Activated naive CD8-positive, alpha-beta T cell treated with anti-CD3 and anti-CD28 coated beads for 36 hours (primary cell): ENCODE measurements at places on chromosomes 2 and 18. TPM values are rescaled to one million over a fixed set of nuclear protein-coding genes. Genes with fewer than 3 reads are reported as not detected.

The CYP26B1 gene
- not detected for total RNA-seq

DNA sequence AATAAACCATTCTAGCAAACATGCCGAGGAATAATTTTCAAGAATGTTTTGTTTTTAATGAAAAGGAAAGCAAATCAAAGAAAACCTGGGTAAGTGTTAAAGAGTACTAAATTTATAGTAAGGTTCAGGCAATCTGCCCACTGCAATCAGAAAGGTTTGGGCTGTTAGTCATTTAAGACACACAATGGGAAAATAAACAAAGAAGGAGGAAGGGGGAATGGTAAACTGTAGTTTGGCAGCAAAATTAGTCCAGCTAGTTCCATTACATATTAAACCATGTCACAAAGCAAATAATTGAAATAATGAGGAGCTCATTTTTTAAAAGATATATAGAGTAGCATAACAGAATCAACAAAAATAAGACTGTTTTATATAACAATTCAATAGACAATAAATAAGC, 87.5 kb upstream of the COPS8 start:
- no peak overlapping the region for H3K27ac ChIP-seq
- no peak for DNase-seq
- no peak overlapping the region for H3K4me3 ChIP-seq
- peaks cover 3% of the 10 kb centered on the region for H3K27me3 ChIP-seq
- H3K36me3 ChIP-seq, result no peaks in the 10 kb centered on the region
- no peaks in the 10 kb centered on the region for H3K4me1 ChIP-seq

GRCh38 chr2:40321016-40321623, 130.8 kb downstream of the SLC8A1 start:
- no peak overlapping the region for H3K4me3 ChIP-seq
- DNase-seq, result no peak
- H3K36me3 ChIP-seq, result no peaks in the 10 kb centered on the region
- no peaks in the 10 kb centered on the region for H3K27me3 ChIP-seq

DNA sequence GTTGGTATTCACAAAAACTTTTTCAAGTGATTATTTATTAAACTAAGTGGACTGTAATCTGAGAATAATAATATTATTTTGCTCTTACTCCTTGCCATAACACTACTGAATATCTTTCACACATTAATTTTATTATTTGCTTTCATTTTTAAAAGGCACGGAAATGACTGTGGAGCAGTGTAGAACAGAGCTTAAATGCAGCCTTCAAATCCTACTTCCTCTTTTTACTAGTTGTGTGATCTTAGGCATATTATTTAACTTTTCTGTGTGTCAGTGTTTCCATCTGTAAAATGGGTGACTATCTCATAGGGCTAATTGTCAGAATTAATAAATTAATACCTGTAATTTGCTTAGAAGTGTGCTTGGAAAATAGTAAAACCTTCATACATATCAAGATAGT, 55.5 kb upstream of the SLC8A1 start:
- H3K27ac ChIP-seq, result no peak overlapping the region
- H3K27me3 ChIP-seq, result peaks cover 8% of the 10 kb centered on the region
- no peaks in the 10 kb centered on the region for H3K4me1 ChIP-seq
- no peak overlapping the region for H3K4me3 ChIP-seq
- DNase-seq, result no peak

DNA sequence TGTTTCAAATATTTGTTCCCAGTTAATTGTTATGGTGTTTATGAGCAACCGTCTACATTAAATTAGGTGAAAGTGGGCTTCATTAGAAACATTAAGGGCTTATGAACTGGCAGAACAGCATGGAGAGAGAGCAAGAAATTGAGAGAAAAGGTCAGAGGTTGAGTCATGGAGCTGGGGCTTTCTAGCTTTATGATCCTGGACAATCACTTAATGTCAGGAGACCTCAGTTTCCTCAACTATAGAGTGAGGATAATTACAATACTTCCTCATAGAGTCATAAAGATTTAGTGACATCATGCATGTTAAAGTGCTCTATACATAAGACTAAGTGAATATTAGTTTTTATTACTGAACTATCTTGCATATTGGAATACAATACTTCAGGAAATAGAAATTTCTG, 83.9 kb downstream of the PLCL1 start:
- no peaks in the 10 kb centered on the region for H3K27me3 ChIP-seq
- no peak for DNase-seq
- H3K36me3 ChIP-seq, result peaks cover 1% of the 10 kb centered on the region
- H3K4me1 ChIP-seq, result peaks cover 30% of the 10 kb centered on the region
- peak overlapping the region; percentile 39 for H3K27ac ChIP-seq

GRCh38 chr2:3703236-3703756, at the start of gene DCDC2C:
Gene DCDC2C, plus strand, starts transcription at chr2:3703575. Its CDS starts 177 bp downstream, at chr2:3703752.
- no peak for DNase-seq
- no peaks in the 10 kb centered on the region for H3K36me3 ChIP-seq
- peaks cover 55% of the 10 kb centered on the region for H3K27me3 ChIP-seq
- no peaks in the 10 kb centered on the region for H3K4me1 ChIP-seq
- no peak within 1 kb of the TSS for H3K4me3 ChIP-seq

- H3K27ac ChIP-seq, result no peak within 1 kb of the TSS
- H3K27me3 ChIP-seq, result peaks cover 22% of the 10 kb centered on the region
- DNase-seq, result no peak
- no peak within 1 kb of the TSS for H3K4me3 ChIP-seq
Observed at GRCh38 chr2:133568172-133568571, at the start of gene NCKAP5. Gene NCKAP5, minus strand, starts transcription at chr2:133568463. Its CDS starts 50,937 bp downstream, at chr2:133517526.

GRCh38 chr2:41785251-41786022, 262.4 kb upstream of the PKDCC start:
- no peak for DNase-seq
- no peaks in the 10 kb centered on the region for H3K36me3 ChIP-seq
- H3K27me3 ChIP-seq, result peaks cover 4% of the 10 kb centered on the region
- no peaks in the 10 kb centered on the region for H3K4me1 ChIP-seq
- H3K4me3 ChIP-seq, result no peak overlapping the region
- H3K27ac ChIP-seq, result no peak overlapping the region

The RFTN2 gene
- not detected for total RNA-seq

DNA sequence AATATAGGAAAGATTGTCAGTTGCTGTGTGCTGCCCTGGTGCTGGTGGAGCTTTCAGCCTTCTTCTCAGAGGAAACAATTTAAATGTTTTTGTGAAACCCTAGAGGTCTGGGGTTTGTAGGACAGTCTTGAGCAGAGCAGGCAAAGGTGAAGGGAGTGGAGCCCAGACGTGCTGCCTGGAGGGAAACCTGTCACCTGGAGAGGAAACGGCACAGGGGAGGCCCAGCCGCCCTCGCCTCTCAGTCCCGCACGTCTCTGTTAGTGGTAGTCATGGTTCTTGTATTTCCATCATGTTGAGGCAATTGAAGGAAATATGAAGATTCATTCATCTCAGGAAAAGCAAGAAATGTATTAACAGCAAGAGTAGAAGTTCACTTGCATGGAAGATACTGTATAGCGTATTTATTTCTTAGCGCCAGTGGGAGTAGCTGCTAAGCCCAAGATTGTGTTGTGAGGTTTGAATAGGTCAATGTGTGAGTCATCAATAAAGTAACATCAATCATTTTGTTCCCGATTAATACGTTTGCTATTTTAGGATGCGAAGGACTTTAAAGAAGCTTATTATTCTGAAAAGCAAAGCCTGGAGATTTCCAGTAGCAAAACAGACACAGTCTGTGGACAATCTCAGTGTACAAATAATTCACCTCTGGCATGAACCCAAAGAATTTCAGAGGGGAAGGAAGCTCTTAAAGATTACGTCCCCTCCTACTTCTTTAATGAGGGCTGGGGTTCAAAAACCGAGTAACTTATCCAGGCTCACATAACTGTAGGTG, 70.4 kb downstream of the LRRFIP1 start:
- peak; percentile 59 for DNase-seq
- peaks cover 20% of the 10 kb centered on the region for H3K36me3 ChIP-seq
- peak overlapping the region; percentile 97 for H3K4me3 ChIP-seq
- peaks cover 89% of the 10 kb centered on the region for H3K4me1 ChIP-seq
- peak overlapping the region; percentile 97 for H3K27ac ChIP-seq
- H3K27me3 ChIP-seq, result no peaks in the 10 kb centered on the region

The CCDC141 gene
- 5.6 TPM for total RNA-seq

DNA sequence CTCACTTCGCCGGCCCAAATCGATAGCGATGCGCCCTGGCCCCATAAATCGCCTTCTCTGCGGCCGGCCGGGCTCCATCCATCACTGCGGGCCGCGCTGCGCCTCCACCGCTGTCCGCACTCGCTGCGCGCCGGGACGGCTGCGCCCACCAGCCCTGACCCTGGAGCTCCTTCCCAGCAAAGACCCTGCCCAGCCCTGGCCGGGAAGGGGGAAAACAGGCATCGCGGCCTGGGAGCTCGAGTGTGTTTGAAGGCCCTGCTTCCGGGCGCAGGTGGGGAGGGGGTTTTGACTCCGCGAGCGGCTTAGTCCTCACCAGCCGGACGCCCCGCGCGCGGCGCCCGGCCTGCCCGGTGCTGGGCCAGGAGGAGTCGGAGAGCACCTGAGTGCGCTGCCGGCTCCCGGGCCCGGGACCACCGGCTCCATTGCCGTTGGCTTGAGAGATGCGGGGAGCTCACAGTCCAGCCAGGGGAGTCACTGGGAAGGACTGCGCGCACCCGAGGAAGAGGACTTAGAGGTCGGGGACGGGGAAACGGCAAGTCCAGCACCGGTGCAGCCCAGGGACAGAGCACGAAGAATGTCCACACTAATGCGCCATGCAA, 1.1 kb downstream of the PAX8 start:
- DNase-seq, result peak; percentile 3
- H3K4me3 ChIP-seq, result peak overlapping the region; percentile 48
- no peaks in the 10 kb centered on the region for H3K36me3 ChIP-seq
- no peak overlapping the region for H3K27ac ChIP-seq
- H3K27me3 ChIP-seq, result peaks cover 67% of the 10 kb centered on the region

- no peak overlapping the region for H3K4me3 ChIP-seq
- H3K4me1 ChIP-seq, result peaks cover 14% of the 10 kb centered on the region
- no peak for DNase-seq
Observed at GRCh38 chr18:50128506-50129271, 66.3 kb downstream of the MYO5B start.

GRCh38 chr18:9319333-9319732, 15.2 kb upstream of the TWSG1 start:
- no peaks in the 10 kb centered on the region for H3K4me1 ChIP-seq
- no peak overlapping the region for H3K27ac ChIP-seq
- H3K27me3 ChIP-seq, result no peaks in the 10 kb centered on the region
- H3K36me3 ChIP-seq, result peaks cover 4% of the 10 kb centered on the region
- DNase-seq, result no peak

DNA sequence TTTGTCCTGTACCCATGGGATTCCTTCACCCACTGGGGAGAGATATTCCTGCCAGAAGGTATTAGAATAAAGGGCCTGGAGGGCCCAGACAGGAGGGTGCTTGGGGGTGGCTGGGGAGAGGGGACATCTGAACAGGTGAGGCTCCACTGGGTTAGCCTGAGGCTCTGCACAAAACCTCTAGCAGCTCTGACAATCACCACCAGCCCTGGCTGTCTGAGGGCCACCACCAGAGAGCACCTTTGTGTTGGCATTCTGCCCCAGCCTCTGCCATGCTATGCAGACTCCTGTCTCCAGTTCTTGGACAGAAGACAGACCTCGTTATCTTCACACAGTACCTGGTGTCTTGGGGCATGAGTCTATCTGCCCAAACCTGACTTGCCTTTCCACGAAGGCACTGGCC, 25.3 kb downstream of the SLC16A14 start:
- peaks cover 4% of the 10 kb centered on the region for H3K4me1 ChIP-seq
- H3K27ac ChIP-seq, result no peak overlapping the region

DNA sequence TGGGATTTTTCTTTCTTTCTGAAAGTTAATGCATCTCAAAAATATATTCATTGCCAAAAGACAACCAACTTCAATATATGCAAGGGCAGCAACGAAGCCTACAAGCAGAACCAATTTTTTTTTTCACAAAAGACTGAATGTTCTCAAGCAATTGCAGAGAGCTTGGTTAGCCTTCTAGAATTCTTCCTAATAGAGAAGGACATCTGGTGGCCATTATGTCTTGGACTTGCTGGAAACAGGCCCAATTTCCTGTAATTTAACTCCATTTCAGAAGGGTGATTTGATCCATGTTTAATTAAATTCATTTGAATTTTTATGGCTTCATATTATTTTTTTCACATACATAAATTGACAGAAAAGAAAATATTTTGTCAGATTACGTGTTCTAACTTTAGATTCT, 208.0 kb downstream of the TPGS2 start:
- DNase-seq, result no peak
- H3K4me1 ChIP-seq, result no peaks in the 10 kb centered on the region
- no peaks in the 10 kb centered on the region for H3K36me3 ChIP-seq
- H3K27me3 ChIP-seq, result peaks cover 12% of the 10 kb centered on the region
- no peak overlapping the region for H3K27ac ChIP-seq
- H3K4me3 ChIP-seq, result no peak overlapping the region

GRCh38 chr18:78862395-78862794, 117.2 kb upstream of the SALL3 start:
- no peaks in the 10 kb centered on the region for H3K36me3 ChIP-seq
- no peak for DNase-seq
- H3K4me1 ChIP-seq, result no peaks in the 10 kb centered on the region

The SLC11A1 gene
- 0.08 TPM for total RNA-seq

DNA sequence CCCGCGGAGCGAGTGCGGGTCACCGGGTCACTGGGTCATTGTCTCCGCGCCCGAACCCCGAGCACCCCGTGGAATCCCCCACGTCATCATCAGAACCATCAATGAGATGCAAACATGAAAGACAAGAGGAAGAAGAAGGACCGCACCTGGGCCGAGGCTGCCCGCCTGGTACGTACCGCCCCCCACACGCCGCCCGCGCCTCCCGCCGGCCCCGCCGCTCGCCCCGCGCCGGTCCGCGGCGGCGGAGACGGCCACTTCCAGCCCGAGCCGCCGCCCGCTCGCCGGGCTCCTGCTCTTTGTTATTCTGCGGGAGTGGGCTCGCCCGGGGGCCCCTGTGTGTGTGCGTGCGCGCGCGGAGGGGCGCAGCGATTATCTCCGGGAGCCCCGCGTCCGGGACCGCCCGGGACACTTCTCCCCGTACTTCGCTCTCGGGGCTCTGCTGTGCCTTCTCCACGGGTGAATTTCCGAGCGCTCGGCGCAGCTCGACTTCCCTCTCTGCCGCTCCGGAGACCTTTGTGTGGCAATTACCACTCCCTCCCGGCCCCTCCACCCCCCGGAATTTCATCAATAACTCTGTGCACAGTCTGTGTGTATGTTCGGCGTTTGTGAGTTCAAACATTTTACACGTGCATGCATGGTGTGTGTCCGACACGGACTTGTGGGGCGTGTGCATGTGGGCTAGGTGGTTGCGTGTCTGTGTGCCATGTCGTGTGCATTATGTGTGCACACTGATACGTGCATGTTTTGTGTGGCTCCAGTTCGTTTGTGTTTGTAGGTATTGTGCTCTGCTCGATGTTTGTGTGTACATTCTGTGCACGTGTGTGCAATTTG, 714 bp downstream of the ASXL3 start:
- peaks cover 3% of the 10 kb centered on the region for H3K36me3 ChIP-seq
- peaks cover 32% of the 10 kb centered on the region for H3K27me3 ChIP-seq
- peaks cover 5% of the 10 kb centered on the region for H3K4me1 ChIP-seq
- peak overlapping the region; percentile 57 for H3K4me3 ChIP-seq
- no peak for DNase-seq
- H3K27ac ChIP-seq, result no peak overlapping the region

- H3K4me1 ChIP-seq, result no peaks in the 10 kb centered on the region
- no peaks in the 10 kb centered on the region for H3K27me3 ChIP-seq
- no peaks in the 10 kb centered on the region for H3K36me3 ChIP-seq
- DNase-seq, result no peak
- H3K27ac ChIP-seq, result no peak overlapping the region
- no peak overlapping the region for H3K4me3 ChIP-seq
Observed at GRCh38 chr2:158926478-158926948, 41.9 kb upstream of the TANC1 start.

The XIRP2 gene
- total RNA-seq, result not detected
